Right atrium auricular region (tissue), 2 donors: ENCODE measurements at places on chromosomes 1 and 21. TPM values are rescaled to one million over a fixed set of nuclear protein-coding genes. Genes with fewer than 3 reads are reported as not detected.
A peak's percentile ranks its signal among the peaks of the same experiment; 100 is the strongest.

DNA sequence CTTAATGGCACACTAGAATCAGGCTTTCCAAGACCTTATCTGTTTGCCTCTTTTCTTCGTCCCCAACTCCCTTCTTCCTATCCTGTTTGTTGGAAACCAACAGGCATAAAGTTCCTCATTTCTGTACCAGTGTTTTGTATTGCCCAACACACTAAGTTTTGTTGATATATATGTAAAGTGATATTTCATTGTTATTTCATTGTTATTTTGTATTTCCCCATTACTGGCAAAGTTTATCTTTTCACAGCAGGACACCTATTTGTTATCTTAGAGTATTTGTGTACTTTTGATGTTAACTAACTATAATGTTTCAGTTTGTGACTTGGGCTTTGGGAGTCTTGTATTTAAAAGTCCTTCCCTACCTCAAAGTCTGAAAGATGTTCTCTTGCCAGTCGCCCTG is 27.1 kb downstream of the FAM20B start:
- peaks cover 18% of the 10 kb centered on the region for H3K36me3 ChIP-seq
- H3K4me1 ChIP-seq = no peaks in the 10 kb centered on the region
- DNase-seq = no peak
- no peak overlapping the region for H3K27ac ChIP-seq
- H3K27me3 ChIP-seq = no peaks in the 10 kb centered on the region
- no peak overlapping the region for H3K4me3 ChIP-seq

Gene KRTAP22-1
- not detected for total RNA-seq

Gene FMO1
- total RNA-seq = 0.47 TPM

Gene PLA2G2C
- not detected for total RNA-seq

Gene DNALI1
- 6.1 TPM for total RNA-seq

GRCh38 chr1:177975588-177976495 is 6.0 kb upstream of the SEC16B start:
- DNase-seq = no peak
- no peaks in the 10 kb centered on the region for H3K4me1 ChIP-seq
- H3K27me3 ChIP-seq = no peaks in the 10 kb centered on the region
- no peak overlapping the region for H3K4me3 ChIP-seq

GRCh38 chr1:105427543-105427942 is 1628.9 kb upstream of the PRMT6 start:
- H3K4me3 ChIP-seq = no peak overlapping the region
- no peaks in the 10 kb centered on the region for H3K4me1 ChIP-seq
- H3K27ac ChIP-seq = no peak overlapping the region
- DNase-seq = no peak
- no peaks in the 10 kb centered on the region for H3K36me3 ChIP-seq

Gene WNT3A
- not detected for total RNA-seq

- H3K36me3 ChIP-seq = peaks cover 14% of the 10 kb centered on the region
- peak overlapping the region; percentile 98 for H3K27ac ChIP-seq
- H3K4me1 ChIP-seq = peaks cover 12% of the 10 kb centered on the region
- H3K4me3 ChIP-seq = peak overlapping the region; percentile 69
- DNase-seq = no peak
These were observed 5.8 kb downstream of the ACTN2 start for GRCh38 chr1:236692128-236692527.

DNA sequence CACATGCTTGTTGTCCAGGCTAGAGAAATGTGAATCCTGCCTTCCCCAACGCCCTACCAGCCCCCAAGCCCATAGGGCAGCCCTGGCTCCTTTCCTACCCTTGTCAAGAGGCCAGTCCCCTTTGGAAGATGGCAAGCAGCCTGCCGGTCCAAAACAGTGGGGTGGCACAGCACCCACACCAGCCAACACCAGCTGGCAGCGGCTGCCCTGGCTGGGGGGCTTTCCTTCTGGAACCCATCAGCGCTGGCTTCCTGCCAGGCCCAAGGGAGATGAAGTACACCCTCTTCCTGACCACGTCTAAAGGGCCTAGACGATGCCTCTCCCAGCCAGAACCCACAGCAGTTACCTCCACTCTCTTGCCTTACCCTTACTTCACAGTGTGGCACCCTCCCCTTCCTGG is 24.2 kb downstream of the KCNN3 start:
- no peak overlapping the region for H3K27ac ChIP-seq
- H3K4me3 ChIP-seq = no peak overlapping the region
- H3K27me3 ChIP-seq = no peaks in the 10 kb centered on the region

- no peak for DNase-seq
- no peaks in the 10 kb centered on the region for H3K27me3 ChIP-seq
- no peak overlapping the region for H3K27ac ChIP-seq
- H3K36me3 ChIP-seq = no peaks in the 10 kb centered on the region
- H3K4me3 ChIP-seq = no peak overlapping the region
These were observed 115.0 kb downstream of the RIPK4 start for GRCh38 chr21:41651830-41652229.

DNA sequence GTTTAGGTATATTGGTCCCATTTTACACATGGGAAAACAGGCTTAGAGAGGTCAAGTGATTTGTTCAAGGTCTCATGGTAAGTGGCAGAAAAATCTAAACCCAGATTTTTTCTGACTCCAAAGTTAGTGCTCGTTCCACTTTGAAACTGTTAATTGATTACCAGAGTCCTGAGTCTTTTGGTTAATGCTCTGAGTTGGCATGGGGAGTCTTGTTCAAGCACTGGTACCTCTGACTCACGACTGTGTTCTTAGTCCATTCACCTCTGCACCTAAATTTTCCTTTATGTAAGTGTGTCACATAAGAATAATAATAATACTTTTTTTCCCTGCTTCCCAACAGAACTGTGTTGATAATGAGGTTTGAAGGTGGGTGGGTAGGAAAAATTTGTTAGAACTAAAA is 59.3 kb downstream of the VANGL2 start:
- H3K4me3 ChIP-seq = no peak overlapping the region
- no peaks in the 10 kb centered on the region for H3K27me3 ChIP-seq
- DNase-seq = no peak
- no peaks in the 10 kb centered on the region for H3K36me3 ChIP-seq
